Stimulated activated CD8-positive, alpha-beta memory T cell treated with anti-CD3 and anti-CD28 coated beads, Interleukin-7, amount 100 ng/mL, for 1 hour (primary cell): ENCODE measurements at places on chromosomes 7 and 10.

DNA sequence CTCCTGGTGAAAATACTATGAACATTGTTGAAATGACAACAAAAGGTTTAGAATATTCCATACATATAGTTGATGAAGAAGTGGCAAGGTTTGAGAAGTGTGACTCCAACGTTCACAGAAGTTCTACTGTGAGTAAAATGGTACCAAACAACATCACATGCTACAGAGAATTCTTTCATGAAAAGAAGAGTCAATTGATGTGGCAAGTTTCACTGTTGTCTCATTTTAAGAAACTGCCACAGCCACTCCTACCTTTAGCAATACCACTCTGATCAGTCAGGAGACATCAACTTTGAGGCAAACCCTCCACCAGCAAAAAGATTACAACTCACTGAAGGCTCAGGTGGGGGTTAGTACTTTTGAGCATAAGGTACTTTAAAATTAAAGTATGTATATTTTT lies 693.3 kb downstream of the GRID1 start:
- DNase-seq = no peak

DNA sequence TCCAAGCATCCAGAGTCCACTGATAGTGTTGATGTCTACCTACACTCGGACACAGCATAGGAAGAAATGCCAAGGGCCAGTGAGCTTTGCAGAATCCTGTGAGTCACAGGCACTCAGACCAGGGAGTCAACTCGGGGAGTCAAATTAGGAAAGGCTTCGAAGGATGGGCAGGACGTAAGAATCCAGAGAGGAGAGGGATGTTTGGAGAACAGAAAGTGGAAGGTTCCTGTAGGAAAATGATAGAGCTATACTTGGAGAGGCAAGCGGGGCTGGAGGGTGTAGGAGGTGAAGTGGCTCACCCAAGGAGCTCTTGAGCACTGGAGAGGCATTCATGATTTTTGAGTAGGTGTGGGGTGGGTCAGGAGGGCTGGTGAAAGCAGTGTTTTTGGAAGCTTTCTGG lies 3.0 kb downstream of the ZYX start:
- no peak for DNase-seq

GRCh38 chr10:102261196-102261595 lies 15.9 kb downstream of the GBF1 start:
- DNase-seq = no peak

- no peak for DNase-seq
Measured at GRCh38 chr10:119343011-119343601, 135.7 kb downstream of the GRK5 start.

- DNase-seq = no peak
Measured at GRCh38 chr7:150945171-150945852, 32.8 kb downstream of the KCNH2 start.

GRCh38 chr7:100163871-100164270 lies 4.5 kb downstream of the GAL3ST4 start:
- DNase-seq = no peak

- DNase-seq = no peak
Measured at GRCh38 chr10:128373071-128373749, 247.0 kb upstream of the MKI67 start.

GRCh38 chr7:415646-416525 lies 103.8 kb downstream of the PDGFA start:
- no peak for DNase-seq

DNA sequence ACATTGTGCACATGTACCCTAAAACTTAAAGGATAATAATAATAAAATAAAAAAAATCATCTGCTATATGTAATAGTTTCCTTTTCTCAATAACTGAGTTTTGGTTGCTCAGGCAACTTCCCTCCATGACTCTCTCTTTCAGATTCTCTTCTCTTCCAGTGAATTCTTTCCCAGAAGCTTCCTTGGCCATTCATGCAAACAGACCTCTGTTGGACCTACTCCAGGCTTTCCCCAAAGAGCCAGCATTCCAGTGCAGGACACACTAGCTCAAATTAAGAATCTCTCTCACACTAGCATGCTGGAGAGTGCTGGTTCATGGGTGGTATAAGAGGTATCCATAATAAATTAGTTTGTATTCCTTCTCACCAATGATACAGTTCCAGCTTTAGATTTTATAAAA lies 31.0 kb upstream of the ZEB1 start:
- no peak for DNase-seq

GRCh38 chr7:134741907-134742635 lies 37.4 kb upstream of the CALD1 start:
- DNase-seq = no peak

DNA sequence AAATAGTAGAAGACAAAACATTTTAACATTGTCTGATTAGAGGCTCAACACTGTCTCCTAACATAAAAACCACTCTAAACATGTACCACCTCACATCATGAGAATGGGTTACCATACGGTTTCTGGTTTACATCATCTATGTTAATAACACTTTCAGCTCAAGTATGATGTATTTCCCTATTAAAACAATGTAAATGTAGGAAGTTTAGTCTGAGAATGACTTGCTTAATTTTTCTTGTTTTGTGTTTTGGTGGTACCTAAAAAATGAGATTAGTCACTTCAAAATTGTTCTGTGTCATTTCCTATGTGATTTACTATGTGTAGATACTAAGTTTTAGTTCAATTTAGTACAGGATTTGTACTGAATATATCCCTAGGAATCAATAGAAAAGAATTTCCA lies 195.8 kb upstream of the SEMA3C start:
- DNase-seq = no peak

GRCh38 chr7:108347616-108348015 lies 108.6 kb downstream of the NRCAM start:
- no peak for DNase-seq

DNA sequence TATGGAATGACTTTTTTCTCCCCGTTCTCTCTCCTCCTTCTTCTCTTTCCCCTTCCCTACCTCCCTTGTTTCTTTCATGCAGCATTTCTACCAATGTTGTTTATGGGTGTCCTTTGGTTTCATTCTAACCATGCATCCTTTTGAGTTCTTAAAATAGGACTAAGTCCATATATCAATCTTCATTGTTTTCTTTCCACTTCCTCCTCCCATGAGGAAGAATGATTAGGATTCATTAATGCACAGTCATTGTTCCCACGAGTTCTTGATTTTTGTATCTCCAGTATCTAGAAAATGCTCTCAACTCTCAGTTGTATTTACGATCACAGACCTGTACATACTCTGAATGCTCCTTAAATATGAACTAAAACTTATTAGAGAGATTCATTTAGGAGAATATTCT lies 153.3 kb downstream of the LRRC4 start:
- no peak for DNase-seq

GRCh38 chr10:44068716-44069482 lies 316.0 kb downstream of the CXCL12 start:
- no peak for DNase-seq

GRCh38 chr7:128206017-128206746 lies 34.9 kb upstream of the LEP start:
- no peak for DNase-seq

DNA sequence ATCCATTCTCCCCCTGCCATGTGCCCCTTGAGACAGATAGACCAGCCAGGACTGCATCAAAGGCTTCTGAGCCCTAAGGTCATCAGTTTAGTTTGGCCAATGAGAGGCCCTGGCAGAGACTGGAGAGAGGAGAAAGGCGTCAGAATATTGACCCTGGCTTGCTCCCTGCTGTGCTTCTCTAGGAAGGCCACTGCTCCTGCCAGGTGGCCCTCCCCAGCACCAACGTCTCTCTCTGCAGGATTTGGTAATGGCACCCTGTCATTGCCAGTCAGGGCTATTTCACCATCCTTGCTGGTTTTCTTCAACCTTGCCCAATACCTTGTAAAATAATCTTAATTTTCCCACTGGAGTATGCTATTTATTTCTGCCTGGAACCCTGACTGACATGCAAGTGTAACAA lies 38.8 kb upstream of the ZRANB1 start:
- DNase-seq = no peak

DNA sequence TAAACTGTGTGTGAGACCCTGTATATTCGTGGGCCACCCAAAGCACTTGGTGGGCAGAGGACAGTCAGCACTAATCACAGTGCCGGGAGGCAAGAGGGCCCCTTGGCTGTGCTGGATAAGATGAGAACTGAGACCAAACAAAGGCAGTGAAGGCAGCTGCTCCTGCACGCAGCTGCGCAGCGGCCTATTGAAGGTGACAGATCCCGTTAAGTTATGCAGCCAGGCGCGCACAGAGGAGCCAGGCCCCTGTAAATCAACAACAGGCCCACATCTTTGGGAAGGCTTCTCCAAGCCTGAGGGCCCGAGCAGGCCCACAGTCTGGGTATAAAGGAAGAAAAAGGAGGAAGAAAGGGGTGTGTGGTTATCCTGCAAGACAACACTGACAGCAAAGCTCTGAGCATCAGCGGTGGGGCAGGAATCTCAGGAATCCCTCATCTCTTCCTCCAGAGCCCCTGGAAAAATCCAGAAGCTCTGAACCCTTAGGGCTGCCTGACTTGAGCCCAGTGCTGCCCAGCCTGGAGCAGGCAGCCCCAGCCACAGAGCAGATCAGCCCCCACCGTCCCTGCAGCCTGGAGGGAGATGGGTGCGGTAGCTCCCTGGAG lies 154.2 kb downstream of the ARHGAP12 start:
- DNase-seq = no peak

DNA sequence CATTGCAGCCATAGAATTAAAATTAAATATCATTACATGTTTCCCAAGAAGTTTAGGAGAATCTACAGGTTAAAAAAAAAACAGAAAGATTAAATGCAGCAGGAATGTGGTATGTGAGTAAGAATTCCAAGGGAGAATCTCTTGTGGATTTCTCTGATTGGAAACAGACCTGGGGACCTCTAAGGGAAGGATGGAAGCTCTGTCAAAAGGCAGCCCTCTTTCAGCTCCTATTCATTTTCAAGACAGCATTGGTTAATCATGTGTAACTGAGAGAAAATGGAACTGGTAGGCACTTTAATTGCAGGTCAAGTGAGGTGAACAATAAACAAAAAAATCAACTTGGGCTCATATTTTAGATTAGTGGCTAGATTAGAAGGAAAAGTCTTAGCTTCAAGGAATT lies 81.4 kb upstream of the MTPN start:
- no peak for DNase-seq
